ENCODE measurements at places on chromosomes 3 and 15. TPM values are rescaled to one million over a fixed set of nuclear protein-coding genes. Genes with fewer than 3 reads are reported as not detected.

GRCh38 chr15:73872346-73872745 is 1.0 kb upstream of the TBC1D21 start:
- H3K27me3 ChIP-seq: peaks cover 43% of the 10 kb centered on the region
- DNase-seq: no peak
- H3K36me3 ChIP-seq: no peaks in the 10 kb centered on the region
- H3K4me3 ChIP-seq: no peak overlapping the region
- H3K4me1 ChIP-seq: peaks cover 4% of the 10 kb centered on the region

GRCh38 chr15:51288143-51289065 is 50.0 kb downstream of the CYP19A1 start:
- peaks cover 2% of the 10 kb centered on the region for H3K4me1 ChIP-seq
- no peak for DNase-seq
- no peaks in the 10 kb centered on the region for H3K27me3 ChIP-seq
- no peak overlapping the region for H3K27ac ChIP-seq

DNA sequence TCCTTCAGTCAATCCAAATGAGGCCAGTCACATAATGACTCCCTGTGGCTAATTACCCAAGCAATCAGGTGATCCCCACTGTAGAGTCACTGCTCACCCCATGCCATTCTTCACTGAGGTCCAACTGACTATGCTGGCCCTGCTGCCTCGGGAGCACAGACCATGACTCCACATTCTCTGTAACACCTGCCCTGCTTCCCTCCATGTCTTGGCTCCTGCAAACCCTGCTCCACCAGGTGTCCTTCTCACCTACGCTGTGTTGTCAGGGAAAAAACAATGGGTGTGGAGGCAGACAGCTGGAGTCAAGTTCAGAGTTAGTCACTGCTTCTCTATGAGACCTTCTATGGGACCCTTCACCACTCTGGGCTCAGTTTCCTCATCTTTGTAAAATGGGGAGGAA is 6.1 kb upstream of the SFMBT1 start:
- H3K4me3 ChIP-seq: no peak overlapping the region
- no peak overlapping the region for H3K27ac ChIP-seq

GRCh38 chr15:89329329-89330084 is 5.1 kb downstream of the POLG start:
- H3K4me3 ChIP-seq: peak overlapping the region; percentile 67
- no peaks in the 10 kb centered on the region for H3K27me3 ChIP-seq
- no peaks in the 10 kb centered on the region for H3K36me3 ChIP-seq

- H3K4me1 ChIP-seq: peaks cover 34% of the 10 kb centered on the region
- no peaks in the 10 kb centered on the region for H3K27me3 ChIP-seq
- H3K4me3 ChIP-seq: peak overlapping the region; percentile 20
Measured at GRCh38 chr3:172591125-172591605, 67.9 kb upstream of the TNFSF10 start.

- no peaks in the 10 kb centered on the region for H3K27me3 ChIP-seq
- no peaks in the 10 kb centered on the region for H3K4me1 ChIP-seq
- H3K27ac ChIP-seq: no peak overlapping the region
- no peak for DNase-seq
- no peak overlapping the region for H3K4me3 ChIP-seq
Measured at GRCh38 chr3:68378631-68379030, 553.7 kb downstream of the TAFA4 start.

DNA sequence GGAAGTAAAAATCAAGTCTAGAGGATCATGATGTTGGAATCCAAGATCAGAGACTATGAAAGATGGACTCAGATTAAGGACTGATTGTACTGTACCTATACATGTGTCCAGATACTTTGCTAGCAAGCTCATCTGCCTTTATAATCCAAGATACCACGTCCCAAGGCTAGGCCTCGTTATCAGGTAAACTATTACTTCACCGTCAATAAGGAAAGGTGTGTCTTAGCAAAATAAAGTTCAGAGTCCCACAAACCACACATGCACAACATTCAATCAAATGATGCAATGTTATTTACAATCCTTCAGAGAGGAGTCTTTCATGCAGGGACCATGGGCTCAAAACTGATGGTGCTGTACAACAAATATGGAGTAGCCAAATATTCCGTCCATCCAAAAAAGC is 1092.9 kb downstream of the IGSF11 start:
- H3K4me1 ChIP-seq: no peaks in the 10 kb centered on the region
- no peak for DNase-seq
- no peaks in the 10 kb centered on the region for H3K36me3 ChIP-seq
- H3K27ac ChIP-seq: no peak overlapping the region

Gene TYRO3
- total RNA-seq: not detected

Gene SOX14
- total RNA-seq: not detected

Gene OR5H6
- not detected for total RNA-seq
